ENCODE measurements at places on chromosomes 1 and 21.

DNA sequence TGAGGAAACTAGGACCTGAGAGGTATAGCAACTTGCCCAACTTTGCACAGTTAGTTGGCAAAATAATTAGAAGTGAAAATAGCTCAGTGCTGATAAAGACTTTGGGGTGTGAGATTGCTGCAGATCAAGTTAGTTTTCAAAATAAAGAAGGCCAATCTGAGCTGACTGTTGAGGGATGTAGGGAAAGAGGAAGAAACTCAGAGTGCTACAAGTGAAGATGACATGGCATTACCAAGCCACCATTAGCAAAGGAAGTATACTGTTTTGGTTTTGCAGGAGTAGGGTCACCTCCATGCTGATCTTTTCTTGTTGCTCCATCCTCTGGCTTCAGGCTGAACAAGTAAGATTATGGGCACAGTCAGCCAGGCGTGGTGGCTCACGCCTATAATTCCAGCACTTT lies 78.7 kb upstream of the ADAM30 start:
- DNase-seq = no peak

GRCh38 chr21:31012133-31013089 lies 25.9 kb downstream of the KRTAP19-8 start:
- no peak for DNase-seq

DNA sequence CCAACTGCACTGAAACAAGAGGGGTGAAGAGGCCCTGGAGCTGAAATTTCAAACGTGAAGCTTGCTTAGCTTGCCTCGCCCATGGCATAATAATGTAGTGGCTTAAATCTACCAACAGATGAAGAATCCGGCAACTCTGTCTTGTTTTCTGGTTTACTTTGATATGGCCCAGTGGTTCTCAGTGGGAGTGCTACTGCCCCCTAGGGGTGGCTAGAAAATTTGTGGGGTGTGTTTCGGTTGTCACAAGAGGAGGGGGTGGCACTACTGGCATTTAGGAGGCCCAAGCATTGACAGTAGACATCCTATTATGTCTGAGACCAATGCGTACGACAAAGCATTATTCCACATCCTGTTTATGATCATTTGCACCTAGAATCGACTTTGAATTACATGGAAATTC lies 51.9 kb upstream of the C8B start:
- DNase-seq = no peak

GRCh38 chr1:214445831-214446614 lies 105.4 kb downstream of the PTPN14 start:
- no peak for DNase-seq

DNA sequence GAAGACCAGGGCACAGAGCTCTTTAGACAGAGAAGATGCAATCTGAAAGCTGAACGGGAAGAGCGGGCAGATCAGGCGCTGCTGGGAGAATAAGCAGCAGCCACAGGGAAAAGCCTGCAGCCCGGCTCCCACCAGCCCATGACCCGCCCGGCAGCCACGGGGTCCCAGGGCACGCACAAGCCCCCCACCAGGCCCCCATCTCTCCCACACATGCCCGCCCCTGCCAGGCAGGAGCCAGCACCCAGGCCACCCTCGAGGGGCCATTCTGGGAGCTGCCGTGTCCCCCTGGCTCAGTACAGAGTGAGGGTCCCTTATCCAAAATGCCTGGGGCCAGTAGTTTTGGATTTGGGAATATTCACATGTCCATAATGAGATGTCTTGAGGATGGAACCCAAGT lies 16.3 kb downstream of the SLC19A1 start:
- DNase-seq = no peak

GRCh38 chr1:116356673-116357072 lies 16.4 kb upstream of the ATP1A1 start:
- DNase-seq = no peak

GRCh38 chr1:37323486-37324377 lies 150.6 kb upstream of the ZC3H12A start:
- no peak for DNase-seq

GRCh38 chr21:22421416-22422180 lies 1423.4 kb downstream of the NCAM2 start:
- no peak for DNase-seq

GRCh38 chr1:69073176-69073575 lies 494.5 kb upstream of the LRRC7 start:
- no peak for DNase-seq

DNA sequence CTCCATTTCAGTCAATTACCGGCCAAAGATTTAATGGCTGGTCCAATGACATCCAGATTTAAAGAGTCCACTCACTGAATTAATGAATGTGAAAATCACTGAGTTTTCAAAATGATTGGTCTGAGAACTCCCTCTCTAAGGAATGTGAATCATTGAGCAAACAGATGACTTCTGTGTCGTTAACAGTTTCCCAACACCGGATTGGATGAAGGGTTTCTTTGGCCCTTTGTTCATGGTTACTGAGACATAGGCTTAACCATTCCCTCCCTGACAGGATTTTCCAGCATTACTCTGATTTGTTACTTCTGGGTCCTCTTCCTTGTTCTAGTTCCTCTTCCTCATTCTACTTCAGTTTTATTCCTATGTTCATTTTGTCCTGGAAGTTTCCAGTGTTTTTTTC lies 1.5 kb upstream of the CLDN17 start:
- no peak for DNase-seq

DNA sequence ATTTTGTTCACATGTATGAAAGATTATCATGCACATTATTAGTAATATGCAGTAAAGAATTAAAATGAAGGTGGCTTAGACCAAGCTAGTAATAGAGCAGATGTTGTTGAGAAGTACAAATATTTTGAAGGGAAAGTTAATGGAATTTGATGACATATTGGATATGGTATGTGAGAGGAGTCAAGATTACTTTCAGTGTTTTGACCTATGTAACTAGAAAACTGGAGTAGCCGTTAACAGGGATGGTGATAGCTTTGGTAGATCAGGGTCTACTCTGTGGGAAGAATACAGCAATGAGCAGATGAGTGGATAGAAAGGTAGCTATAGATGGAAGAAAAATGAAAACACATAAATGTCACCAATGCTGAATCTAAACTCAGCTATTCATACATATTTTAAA lies 163.2 kb upstream of the LRRC7 start:
- no peak for DNase-seq

DNA sequence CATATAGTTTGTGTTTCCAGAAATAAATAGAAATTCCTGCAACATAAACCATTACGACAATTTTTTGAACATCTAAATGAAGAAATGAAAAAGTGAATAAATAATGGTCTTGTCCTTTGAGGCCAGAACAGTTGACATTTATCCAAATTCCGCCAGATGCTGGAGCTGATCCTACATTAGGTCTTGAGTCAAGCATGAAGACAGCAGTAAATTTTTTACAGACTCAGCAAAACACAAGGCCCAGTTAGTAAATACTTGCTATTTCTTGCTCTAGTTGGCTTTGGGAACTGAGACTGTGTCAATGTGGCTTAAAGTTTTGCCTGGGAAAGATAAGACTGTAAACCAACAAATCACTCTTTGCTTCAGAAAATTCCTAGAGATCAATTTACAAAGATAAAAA lies 540.1 kb upstream of the RGS18 start:
- DNase-seq = no peak
